CD8-positive, alpha-beta memory T cell (primary cell): ENCODE measurements at places on chromosomes 4 and X. TPM values are rescaled to one million over a fixed set of nuclear protein-coding genes. Genes with fewer than 3 reads are reported as not detected.

Gene CTAG2
- not detected for polyA plus RNA-seq

Gene ATP7A
- polyA plus RNA-seq = 4.6 TPM

Gene HSFX1
- 0.14 TPM for polyA plus RNA-seq

Gene TMSB15B
- 4.9 TPM for polyA plus RNA-seq

Gene GAGE12E
- polyA plus RNA-seq = not detected
